ENCODE measurements at places on chromosomes 16 and 17.

DNA sequence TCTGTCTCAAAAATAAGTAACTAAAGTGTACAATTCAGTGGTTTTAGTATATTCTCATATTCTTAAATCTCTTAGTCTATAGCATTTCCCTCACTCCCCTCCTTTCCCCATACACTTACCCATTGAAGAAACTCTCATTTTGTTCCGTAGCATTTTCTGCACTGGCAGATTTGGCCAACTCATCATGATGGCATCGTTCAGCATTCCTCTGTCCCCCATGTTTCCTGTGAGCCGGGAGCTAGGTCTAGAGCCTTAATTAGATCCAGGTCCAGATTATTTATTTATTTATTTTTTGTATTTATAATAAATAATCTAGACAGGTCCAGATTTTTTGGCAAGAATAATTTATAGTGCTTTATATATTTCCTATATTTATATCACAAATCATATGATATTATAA is 31.0 kb downstream of the HEATR3 start:
- DNase-seq, result no peak

GRCh38 chr17:2102931-2103809 is 48.3 kb downstream of the HIC1 start:
- no peak for DNase-seq

- DNase-seq, result no peak
Measured at GRCh38 chr17:79937391-79938335, 98.0 kb downstream of the TBC1D16 start.

DNA sequence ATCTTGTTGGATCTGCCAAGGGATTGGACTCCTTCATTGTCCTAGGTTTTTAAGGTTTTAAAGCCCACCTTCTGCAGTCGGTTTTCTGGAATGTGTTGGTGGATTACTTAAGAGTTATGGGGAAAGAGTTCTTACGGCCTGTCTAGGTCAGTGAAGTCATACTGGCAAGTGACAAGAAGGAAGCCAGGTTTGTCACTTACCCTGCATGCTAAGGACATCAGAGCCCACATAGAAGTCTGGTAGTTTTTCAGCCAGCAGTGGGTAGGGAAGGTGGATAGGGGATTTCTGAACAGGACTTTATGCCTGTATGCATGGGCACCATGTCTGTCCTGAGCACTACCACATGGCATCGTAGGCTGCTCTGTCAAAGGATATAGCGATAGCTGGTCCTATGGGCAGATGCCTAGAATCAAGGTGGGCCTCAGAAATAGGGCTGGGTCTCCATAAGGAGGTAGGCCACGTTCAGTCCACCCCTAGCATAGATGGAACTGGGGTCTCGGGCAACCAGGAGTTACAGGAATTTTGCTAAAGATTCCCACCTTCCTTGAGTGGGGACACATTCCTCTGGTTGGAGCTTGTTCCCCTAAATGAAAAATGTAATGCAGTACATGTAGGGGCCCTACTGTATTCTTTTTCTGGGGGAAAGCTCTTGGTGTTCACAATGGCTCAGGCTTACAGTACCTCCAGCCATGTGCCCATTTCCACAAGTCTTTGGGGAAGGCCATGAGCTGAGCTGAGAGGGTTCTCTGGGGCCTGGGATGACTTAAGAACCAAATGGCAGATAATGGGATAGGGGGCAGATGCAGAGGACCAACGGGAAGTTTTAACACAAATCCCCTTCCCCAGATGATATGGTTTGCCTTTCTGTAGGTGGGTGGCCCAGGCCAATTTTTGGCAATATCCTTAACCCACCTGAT is 27.5 kb downstream of the TRPV2 start:
- no peak for DNase-seq

Measured in CD4-positive, alpha-beta T cell treated with Interleukin-4 for 4 hours (primary cell).